ENCODE measurements at places on chromosomes 7 and 10. TPM values are rescaled to one million over a fixed set of nuclear protein-coding genes. Genes with fewer than 3 reads are reported as not detected.

Gene MYL7
- not detected for total RNA-seq

Gene LAMB4
- 0.13 TPM for total RNA-seq

Gene NUP42
- 33.5 TPM for total RNA-seq

Gene IFIT5
- total RNA-seq: 17.1 TPM

Gene SPDYE11
- total RNA-seq: not detected
